Progenitor cell of endocrine pancreas (in vitro differentiated cells): ENCODE measurements at places on chromosomes 4 and X.

GRCh38 chr4:18103876-18104605 lies 82.5 kb upstream of the LCORL start:
- H3K4me1 ChIP-seq: no peaks in the 10 kb centered on the region
- H3K27me3 ChIP-seq: no peaks in the 10 kb centered on the region
- no peak overlapping the region for H3K27ac ChIP-seq
- H3K36me3 ChIP-seq: no peaks in the 10 kb centered on the region
- DNase-seq: no peak

- H3K27ac ChIP-seq: no peak overlapping the region
- no peaks in the 10 kb centered on the region for H3K4me1 ChIP-seq
- H3K36me3 ChIP-seq: no peaks in the 10 kb centered on the region
Measured at GRCh38 chr4:16682975-16683374, 215.5 kb downstream of the LDB2 start.

DNA sequence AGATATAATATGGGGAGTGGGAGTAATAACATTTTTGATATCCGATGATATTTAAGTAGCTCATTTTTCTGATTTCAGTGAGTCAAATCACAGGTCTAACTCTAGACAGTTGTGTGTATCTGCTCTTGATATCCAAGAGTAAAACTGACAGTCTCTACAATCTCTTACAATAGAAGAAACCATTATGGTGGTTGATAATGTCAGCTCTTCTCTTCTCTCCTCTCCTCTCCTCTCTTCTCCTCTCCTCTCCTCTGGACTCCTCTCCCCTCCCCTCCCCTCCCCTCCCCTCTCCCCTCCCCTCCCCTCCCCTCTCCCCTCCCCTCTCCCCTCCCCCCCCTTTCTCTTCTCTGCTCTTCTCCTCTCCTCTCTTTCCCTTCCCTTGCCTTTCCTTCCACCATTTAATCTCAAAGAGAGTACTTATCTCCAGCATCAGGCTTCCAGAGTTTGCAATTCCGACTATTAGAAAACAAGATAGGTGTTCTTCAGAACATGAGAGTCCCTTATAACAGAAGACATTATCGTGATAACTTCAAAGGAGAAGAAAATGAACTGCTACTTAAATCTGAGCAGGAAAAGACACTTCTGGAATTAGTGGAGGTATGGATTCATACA lies 6.2 kb downstream of the TDO2 start:
- H3K4me3 ChIP-seq: no peak overlapping the region
- H3K27ac ChIP-seq: no peak overlapping the region
- H3K36me3 ChIP-seq: no peaks in the 10 kb centered on the region
- no peaks in the 10 kb centered on the region for H3K4me1 ChIP-seq
- DNase-seq: no peak

GRCh38 chr4:109395694-109396093 lies 37.9 kb upstream of the SEC24B start:
- H3K27me3 ChIP-seq: no peaks in the 10 kb centered on the region
- no peaks in the 10 kb centered on the region for H3K4me1 ChIP-seq
- H3K4me3 ChIP-seq: no peak overlapping the region
- H3K27ac ChIP-seq: no peak overlapping the region

- DNase-seq: no peak
- peak overlapping the region; percentile 34 for H3K27ac ChIP-seq
- peaks cover 11% of the 10 kb centered on the region for H3K36me3 ChIP-seq
- H3K4me3 ChIP-seq: no peak overlapping the region
- H3K4me1 ChIP-seq: no peaks in the 10 kb centered on the region
- H3K27me3 ChIP-seq: no peaks in the 10 kb centered on the region
Measured at GRCh38 chrX:41148553-41148952, 63.3 kb downstream of the USP9X start.

DNA sequence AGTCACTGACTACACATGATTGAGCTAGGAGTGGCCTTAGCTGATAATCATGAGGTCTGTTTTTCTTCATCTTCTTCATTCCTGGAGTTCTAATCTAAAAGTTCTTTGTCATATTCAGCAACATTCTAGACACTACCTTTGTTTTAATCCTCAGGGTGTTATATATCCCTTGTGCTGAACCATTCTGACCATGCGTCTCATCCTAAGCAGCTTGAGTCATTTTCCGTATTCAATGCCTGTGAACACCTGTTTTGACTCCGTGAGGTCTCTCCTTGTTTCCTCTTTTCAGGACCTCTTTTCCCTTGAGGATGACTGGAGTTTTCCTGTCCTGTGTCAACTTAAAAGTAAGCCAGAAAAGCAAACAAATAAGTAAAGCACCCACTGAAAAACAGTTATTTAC lies 597.9 kb downstream of the GBA3 start:
- H3K4me1 ChIP-seq: no peaks in the 10 kb centered on the region
- no peak overlapping the region for H3K4me3 ChIP-seq
- H3K27me3 ChIP-seq: no peaks in the 10 kb centered on the region
- no peak for DNase-seq
- no peaks in the 10 kb centered on the region for H3K36me3 ChIP-seq

- H3K36me3 ChIP-seq: no peaks in the 10 kb centered on the region
- H3K27ac ChIP-seq: peak within 1 kb of the TSS; percentile 88
- no peak for DNase-seq
- H3K4me3 ChIP-seq: peak within 1 kb of the TSS; percentile 73
Measured at GRCh38 chr4:164876700-164877324, at the start of gene APELA. Gene APELA (plus strand): TSS chr4:164877178. CDS start chr4:164877332, 154 bp downstream.

- peaks cover 26% of the 10 kb centered on the region for H3K4me1 ChIP-seq
- DNase-seq: no peak
- no peaks in the 10 kb centered on the region for H3K27me3 ChIP-seq
- H3K36me3 ChIP-seq: no peaks in the 10 kb centered on the region
- no peak overlapping the region for H3K27ac ChIP-seq
Measured at GRCh38 chrX:32532262-32532661, 679.1 kb downstream of the DMD start.

DNA sequence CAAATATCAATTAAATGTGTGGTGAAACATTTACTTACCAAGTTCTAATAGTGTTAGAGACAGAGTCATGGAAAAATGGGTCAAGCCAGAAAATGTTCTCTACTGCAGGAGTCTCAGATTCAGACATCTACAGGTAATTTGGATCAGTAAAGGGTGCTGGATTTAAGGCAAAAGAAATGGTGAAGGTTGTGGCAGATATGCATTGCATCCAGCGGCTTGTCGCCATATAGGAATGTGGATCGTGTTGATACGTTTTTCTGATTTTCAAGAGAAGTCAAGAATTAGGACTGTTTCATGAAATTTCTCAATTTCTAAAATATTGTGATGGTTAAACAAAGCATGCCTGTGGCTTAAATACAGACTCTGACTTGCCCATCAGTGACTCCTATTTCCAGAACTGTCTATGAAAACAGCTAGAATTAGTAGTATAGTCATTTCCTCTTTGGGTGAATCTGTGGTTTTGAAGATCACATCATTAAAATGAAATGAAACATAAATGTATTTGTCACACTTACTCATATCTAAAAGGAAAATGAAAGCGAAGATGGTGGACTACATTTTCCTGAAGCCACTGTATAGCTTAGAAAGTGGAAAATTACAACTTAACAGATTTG lies 110.1 kb upstream of the VEGFC start:
- no peaks in the 10 kb centered on the region for H3K36me3 ChIP-seq
- H3K4me1 ChIP-seq: no peaks in the 10 kb centered on the region
- H3K4me3 ChIP-seq: no peak overlapping the region
- no peak overlapping the region for H3K27ac ChIP-seq

DNA sequence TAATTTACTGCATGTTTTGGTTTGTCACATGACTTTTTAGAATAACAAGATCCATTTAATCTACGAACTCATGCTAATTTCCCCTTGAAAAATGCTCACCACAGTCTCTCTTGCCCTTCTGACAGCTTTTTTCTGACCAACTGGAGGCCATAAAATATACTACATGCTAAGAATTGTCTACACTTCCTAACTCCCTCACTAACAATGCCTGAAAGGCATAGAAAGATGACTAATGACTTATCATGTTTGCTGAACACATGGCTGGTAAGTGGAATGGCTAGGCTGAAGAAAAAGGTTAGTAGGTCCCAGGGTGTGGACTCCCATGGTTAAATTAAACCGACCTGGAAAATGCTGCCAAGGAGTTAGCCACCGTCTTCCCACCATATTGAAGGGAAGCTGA lies 309.9 kb downstream of the SPOCK3 start:
- no peaks in the 10 kb centered on the region for H3K27me3 ChIP-seq
- no peak for DNase-seq
- no peaks in the 10 kb centered on the region for H3K4me1 ChIP-seq
- H3K36me3 ChIP-seq: no peaks in the 10 kb centered on the region
- no peak overlapping the region for H3K27ac ChIP-seq
- no peak overlapping the region for H3K4me3 ChIP-seq

GRCh38 chr4:28557755-28558154 lies 1697.1 kb downstream of the STIM2 start:
- no peaks in the 10 kb centered on the region for H3K27me3 ChIP-seq
- no peaks in the 10 kb centered on the region for H3K4me1 ChIP-seq
- no peak overlapping the region for H3K4me3 ChIP-seq
- DNase-seq: no peak
- H3K36me3 ChIP-seq: no peaks in the 10 kb centered on the region
- H3K27ac ChIP-seq: no peak overlapping the region

- H3K27me3 ChIP-seq: peaks cover 4% of the 10 kb centered on the region
- peaks cover 2% of the 10 kb centered on the region for H3K4me1 ChIP-seq
- no peaks in the 10 kb centered on the region for H3K36me3 ChIP-seq
- no peak for DNase-seq
Measured at GRCh38 chr4:8239226-8239625, 30.3 kb upstream of the HTRA3 start.

DNA sequence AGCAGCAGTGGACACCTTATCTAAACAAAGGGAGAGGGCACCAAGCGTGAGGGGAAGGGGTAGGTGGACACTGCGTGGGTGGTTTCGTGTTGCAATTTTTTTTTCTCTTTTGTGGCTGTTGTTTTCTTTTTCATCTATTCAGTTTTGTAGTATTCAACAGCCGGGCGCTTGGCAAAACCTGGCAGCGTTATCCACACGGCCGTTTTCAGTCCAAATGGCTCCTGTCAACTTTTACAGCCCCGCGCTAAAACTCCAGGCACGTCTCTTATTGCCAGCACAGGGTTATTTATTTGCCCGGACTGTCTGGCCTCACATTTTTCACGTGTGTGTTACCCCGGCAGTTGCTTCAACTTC lies 192.2 kb downstream of the BCOR start:
- H3K27ac ChIP-seq: no peak overlapping the region
- no peaks in the 10 kb centered on the region for H3K36me3 ChIP-seq
- peaks cover 31% of the 10 kb centered on the region for H3K27me3 ChIP-seq
- no peak for DNase-seq

DNA sequence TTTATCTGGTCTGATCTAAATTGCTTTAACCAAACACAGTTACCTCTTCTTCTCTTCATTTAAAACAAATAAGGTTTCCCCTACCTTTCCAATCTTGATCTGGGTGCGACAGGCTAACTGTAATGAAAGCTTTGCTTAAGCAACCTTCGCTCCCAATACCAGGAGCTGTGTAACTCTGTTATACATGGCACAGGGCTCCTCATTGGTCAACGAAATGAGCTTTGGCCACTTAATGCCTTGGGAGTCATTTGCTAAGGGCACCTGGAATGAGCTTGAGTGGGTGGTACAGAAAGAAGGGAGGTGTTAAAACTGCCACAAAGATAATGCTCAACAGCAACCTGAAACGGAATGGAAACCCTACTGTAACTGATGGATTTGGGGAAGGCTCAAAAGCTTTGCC lies 140.5 kb downstream of the CHRNA9 start:
- peak overlapping the region; percentile 85 for H3K27ac ChIP-seq
- DNase-seq: no peak
- peak overlapping the region; percentile 1 for H3K4me3 ChIP-seq
- no peaks in the 10 kb centered on the region for H3K27me3 ChIP-seq
- peaks cover 13% of the 10 kb centered on the region for H3K36me3 ChIP-seq

GRCh38 chrX:25175171-25175570 lies 159.4 kb upstream of the ARX start:
- H3K4me3 ChIP-seq: no peak overlapping the region
- DNase-seq: no peak
- peaks cover 7% of the 10 kb centered on the region for H3K27me3 ChIP-seq
- H3K36me3 ChIP-seq: no peaks in the 10 kb centered on the region
- H3K4me1 ChIP-seq: peaks cover 7% of the 10 kb centered on the region

- peaks cover 3% of the 10 kb centered on the region for H3K4me1 ChIP-seq
- DNase-seq: no peak
- H3K27me3 ChIP-seq: no peaks in the 10 kb centered on the region
- no peak overlapping the region for H3K4me3 ChIP-seq
- no peak overlapping the region for H3K27ac ChIP-seq
Measured at GRCh38 chrX:39967348-39967747, 130.4 kb downstream of the BCOR start.
